MV-4-11 (cell line): ENCODE measurements at places on chromosomes 2 and 18.

DNA sequence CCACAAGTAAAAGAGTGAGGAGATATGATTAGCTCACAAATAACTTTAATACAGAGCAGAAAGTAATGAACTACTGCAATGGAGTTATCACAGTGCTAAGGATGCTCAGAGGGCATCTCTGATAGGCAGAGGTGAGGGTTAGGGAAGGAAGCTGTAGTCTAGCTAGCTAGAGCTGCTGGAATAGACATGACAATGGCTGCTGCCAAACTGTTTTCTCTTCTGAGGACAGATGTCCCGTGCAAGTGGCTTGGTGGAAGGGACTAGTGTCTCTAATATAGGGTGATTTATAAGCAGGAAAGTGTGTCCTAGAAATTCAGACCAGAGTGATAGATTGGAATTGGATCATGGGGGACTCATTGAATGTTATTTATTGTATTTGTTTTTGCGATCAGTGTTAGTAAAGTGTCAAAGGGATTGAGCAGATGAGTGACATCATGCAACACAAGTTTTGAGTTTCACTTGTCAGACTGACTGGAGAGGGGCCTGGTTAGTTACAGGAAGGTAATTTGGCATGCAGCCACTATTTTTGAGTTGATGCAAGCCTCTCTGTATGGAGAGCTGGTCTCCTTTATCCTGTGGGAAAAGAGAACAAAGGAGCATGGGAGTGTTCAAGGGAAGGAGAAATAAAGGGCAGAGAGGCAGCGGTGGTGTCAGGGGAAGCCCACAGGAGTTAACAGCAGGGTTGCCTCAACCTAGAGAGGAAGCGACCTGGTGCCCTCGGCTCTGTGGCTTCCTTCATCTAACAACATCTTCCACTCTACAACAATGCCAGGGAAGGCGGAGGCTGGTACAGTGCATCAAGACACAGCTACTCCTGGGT is 1.9 kb downstream of the CTLA4 start:
- DNase-seq: no peak

- no peak for DNase-seq
Observed at GRCh38 chr2:27509326-27509725, 12.7 kb downstream of the GCKR start.

DNA sequence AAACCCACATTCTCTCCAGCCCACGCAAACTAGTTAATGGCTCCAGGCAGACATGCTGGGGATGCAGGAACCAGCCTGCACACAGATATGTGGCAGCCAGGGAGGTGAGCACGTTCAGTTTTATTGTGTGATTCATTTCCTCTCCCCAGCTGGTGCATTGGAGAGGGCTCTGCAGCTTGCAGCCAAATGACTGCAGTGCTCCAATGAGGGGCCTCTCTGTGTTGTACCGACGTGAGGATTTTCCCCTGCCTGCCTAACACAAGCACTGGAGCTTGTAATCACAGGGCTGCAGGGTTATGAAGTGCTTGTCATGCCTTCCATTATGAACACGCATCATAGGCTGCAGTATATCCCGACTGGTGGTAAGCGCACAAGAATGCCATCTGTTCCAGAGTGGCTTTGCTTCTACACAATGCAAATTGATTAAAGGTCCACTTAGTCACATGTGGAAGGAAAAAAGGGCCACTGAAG is 92.3 kb upstream of the THUMPD2 start:
- DNase-seq: peak; percentile 7

- DNase-seq: peak; percentile 57
Observed at GRCh38 chr2:203650860-203651613, 55.4 kb upstream of the CD28 start.

- no peak for DNase-seq
Observed at GRCh38 chr2:180927030-180927686, 53.2 kb upstream of the UBE2E3 start.

GRCh38 chr2:233202531-233202944 is 48.9 kb upstream of the ATG16L1 start:
- peak; percentile 54 for DNase-seq

DNA sequence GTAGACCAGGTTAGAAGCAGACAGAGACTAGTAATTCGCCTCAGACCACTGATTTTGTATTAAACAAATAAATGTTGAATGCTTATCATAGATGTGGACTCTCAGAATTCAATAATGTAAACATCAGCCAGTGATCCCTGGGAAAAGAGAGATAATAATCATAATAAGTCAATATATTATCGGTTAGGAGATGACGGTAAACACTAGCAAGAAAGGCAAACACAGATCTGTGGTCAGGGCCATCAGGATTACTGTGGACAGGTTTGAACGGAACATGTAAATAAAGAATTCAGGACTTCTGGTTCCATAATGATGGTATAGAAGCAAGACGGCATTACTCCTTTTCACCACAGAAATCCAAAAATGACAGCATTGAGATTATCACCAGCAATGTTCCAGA is 861.6 kb downstream of the CBLN2 start:
- DNase-seq: no peak

DNA sequence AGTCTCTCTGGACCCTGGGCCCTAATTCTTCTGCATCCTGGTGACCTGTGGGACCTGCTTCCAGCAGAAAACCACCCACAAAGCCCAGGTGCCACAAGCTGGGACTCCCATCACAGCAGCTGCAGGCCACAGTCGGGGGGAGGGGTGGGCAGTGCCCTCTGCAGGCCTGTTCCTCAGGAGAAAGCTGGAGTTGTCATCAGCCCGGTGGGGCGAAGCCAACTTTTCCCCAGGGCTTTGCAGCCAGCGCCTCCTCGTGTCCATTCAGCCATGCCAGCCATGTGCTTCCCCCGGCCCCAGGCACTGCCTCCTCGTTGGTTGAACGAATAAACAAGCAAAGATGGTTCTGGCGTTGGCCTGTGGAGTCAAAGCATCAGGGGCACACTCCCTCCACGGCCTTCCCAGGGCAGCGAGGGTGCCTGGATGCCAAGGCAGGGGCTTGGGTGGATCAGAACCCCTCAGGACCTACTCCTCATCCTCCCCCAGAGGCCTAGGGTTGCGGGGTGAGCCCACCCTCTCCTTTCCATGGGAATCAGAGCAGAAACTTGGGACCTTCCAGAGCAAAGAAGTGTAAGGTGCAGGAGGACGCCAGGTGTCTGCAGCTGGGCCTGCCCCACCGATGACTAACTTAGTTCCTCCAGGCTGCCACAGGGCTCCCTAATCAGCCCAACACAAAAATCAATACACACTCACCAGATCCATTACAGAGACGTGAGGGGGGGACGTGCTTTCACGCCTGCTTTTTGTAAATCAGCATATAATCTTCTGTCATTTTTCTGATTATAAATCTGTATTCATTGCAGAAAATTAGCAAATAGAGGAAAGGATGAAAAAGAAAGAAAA is 75.7 kb upstream of the RAB6C start:
- no peak for DNase-seq

GRCh38 chr2:233325256-233325655 is 17.6 kb downstream of the SAG start:
- DNase-seq: no peak

DNA sequence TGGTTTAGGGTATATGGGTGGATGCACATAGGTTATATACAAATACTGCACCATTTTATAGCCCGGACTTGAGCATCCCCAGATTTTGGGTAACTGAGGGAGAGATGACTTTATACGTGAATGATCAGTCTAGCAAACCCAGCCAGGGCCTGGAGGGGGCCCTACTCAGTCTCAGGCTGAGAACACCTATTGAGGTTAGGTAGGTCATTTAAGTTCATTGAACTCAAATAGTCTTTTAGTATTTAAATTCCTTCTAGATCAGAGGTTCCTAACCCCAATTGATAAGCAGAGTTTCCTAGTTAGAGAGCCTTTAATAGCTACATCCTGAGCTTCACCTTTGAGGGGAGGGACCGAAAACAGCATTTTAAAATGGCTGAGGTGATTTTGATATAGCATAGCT is 487.0 kb downstream of the DCC start:
- no peak for DNase-seq
